ENCODE measurements at places on chromosomes 6 and 20. TPM values are rescaled to one million over a fixed set of nuclear protein-coding genes. Genes with fewer than 3 reads are reported as not detected.
A peak's percentile ranks its signal among the peaks of the same experiment; 100 is the strongest.

DNA sequence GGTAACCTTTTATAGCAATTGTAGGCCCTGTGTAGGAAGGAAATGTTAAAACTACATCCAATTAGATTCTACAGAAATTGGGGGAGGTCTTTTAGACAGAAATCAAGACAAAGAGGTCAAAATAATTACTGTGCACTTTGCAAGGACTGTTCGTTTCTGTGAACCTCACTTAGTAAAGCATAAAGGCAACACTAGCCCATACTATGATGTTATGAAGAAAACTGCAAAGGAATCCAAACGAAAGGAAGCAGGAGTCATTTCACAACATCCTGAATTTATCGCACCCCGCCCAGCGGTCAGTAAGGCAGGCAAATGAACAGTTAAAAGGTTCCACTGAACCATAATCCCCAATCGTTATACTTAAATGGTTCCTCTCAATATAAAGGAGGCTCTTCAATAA is 429.5 kb upstream of the ARID1B start:
- no peak overlapping the region for H3K27ac ChIP-seq
- H3K27me3 ChIP-seq: no peaks in the 10 kb centered on the region
- no peak overlapping the region for H3K4me3 ChIP-seq
- peak; percentile 14 for DNase-seq

GRCh38 chr6:116078522-116078921 is 17.8 kb upstream of the FRK start:
- H3K27ac ChIP-seq: no peak overlapping the region
- no peaks in the 10 kb centered on the region for H3K4me1 ChIP-seq
- H3K36me3 ChIP-seq: no peaks in the 10 kb centered on the region

DNA sequence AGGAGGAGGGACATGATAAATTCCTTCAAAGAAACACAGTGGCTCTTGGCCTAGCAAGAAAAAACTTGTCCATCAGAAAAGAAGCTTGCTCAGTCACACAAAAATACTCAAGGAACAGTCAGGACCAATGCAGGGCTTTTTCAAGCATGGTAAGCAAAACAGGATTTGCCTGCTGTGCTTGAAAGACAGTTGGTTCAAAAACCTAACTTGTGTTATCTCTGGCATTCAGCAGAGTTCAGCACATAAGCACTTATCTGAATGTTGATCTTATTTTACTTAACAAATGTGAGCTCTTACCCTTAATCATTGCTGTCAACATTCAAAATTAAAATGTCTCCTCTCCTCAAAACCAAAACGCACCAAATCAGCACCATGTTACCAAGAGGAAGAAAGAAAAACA is 38.3 kb downstream of the ATG5 start:
- no peak for DNase-seq
- peaks cover 45% of the 10 kb centered on the region for H3K36me3 ChIP-seq
- no peak overlapping the region for H3K4me3 ChIP-seq
- H3K27ac ChIP-seq: no peak overlapping the region
- peaks cover 10% of the 10 kb centered on the region for H3K4me1 ChIP-seq

GRCh38 chr6:135271626-135272025 is 90.5 kb downstream of the MYB start:
- H3K4me1 ChIP-seq: peaks cover 2% of the 10 kb centered on the region
- H3K27me3 ChIP-seq: peaks cover 14% of the 10 kb centered on the region

DNA sequence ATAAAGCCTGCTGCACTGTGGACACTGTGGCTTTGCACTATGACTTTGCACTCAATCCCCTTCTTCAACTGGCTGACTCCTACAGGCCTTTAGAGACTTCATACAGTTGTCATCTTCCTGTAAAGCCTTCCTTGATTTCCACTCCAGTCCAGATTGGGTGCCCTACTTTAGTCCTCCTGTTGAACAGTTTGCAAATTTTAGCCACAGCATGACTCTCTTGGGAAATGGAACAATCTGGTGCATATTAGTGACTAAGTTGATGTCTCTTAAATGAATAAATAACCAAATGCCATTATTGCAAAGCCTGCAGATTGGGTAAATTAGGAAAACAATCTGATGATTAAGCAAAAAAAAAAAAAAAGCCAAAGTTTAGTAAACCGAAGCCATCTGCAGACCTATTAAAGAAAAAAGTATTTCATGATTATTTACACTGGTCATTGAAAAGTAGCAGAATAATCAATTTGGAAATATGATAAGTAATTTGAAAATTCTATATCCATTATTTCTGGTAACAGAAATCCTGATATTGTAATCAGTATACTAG is 12.6 kb downstream of the PLCB4 start:
- H3K27ac ChIP-seq: no peak overlapping the region
- no peak for DNase-seq
- no peak overlapping the region for H3K4me3 ChIP-seq
- H3K27me3 ChIP-seq: no peaks in the 10 kb centered on the region
- no peaks in the 10 kb centered on the region for H3K4me1 ChIP-seq
- H3K36me3 ChIP-seq: no peaks in the 10 kb centered on the region

- H3K4me3 ChIP-seq: no peak overlapping the region
- no peak for DNase-seq
- peaks cover 7% of the 10 kb centered on the region for H3K27me3 ChIP-seq
These were observed 44.5 kb upstream of the VSX1 start for GRCh38 chr20:25126204-25127029.

- no peaks in the 10 kb centered on the region for H3K4me1 ChIP-seq
- peaks cover 19% of the 10 kb centered on the region for H3K27me3 ChIP-seq
- no peaks in the 10 kb centered on the region for H3K36me3 ChIP-seq
- DNase-seq: no peak
- H3K4me3 ChIP-seq: no peak overlapping the region
- no peak overlapping the region for H3K27ac ChIP-seq
These were observed 35.7 kb downstream of the KCNB1 start for GRCh38 chr20:49446808-49447207.

DNA sequence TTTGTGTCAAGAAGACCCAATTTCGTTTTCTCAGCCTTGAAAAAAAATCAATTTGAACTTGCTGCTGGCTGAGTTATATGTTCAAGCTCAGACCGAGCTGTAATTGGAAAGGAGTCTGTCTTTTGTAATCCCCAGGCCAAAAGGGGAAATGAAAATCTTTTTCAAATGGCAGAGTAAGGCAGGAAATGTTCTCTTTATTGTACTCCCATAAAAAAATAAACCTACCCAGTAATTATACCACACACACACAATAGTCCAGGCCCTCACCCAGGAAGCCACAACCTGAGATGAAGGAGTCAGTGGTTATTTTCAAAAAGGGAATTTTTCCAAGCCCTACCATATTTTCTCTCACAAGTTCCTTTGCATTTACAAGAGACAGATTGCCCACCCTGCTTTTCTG is 45.3 kb downstream of the CLIC5 start:
- H3K27ac ChIP-seq: no peak overlapping the region
- H3K4me3 ChIP-seq: no peak overlapping the region
- no peaks in the 10 kb centered on the region for H3K36me3 ChIP-seq
- peaks cover 3% of the 10 kb centered on the region for H3K4me1 ChIP-seq

- peaks cover 50% of the 10 kb centered on the region for H3K36me3 ChIP-seq
- peaks cover 48% of the 10 kb centered on the region for H3K4me1 ChIP-seq
- H3K27me3 ChIP-seq: no peaks in the 10 kb centered on the region
- H3K27ac ChIP-seq: peak overlapping the region; percentile 27
- DNase-seq: no peak
These were observed 20.5 kb downstream of the XRN2 start for GRCh38 chr20:21323640-21324039.

The VSX1 gene
- total RNA-seq: not detected

The LRRC73 gene
- 0.14 TPM for total RNA-seq

The DZANK1 gene
- 1.9 TPM for total RNA-seq

The SPEF1 gene
- total RNA-seq: not detected

All from activated CD4-positive, alpha-beta T cell treated with anti-CD3 and anti-CD28 coated beads, Interleukin-2, amount 10 ng/mL, durations not matched to agents 24 days and 14 days (primary cell).